RWPE1 (cell line): ENCODE measurements at places on chromosomes 2 and 18.

DNA sequence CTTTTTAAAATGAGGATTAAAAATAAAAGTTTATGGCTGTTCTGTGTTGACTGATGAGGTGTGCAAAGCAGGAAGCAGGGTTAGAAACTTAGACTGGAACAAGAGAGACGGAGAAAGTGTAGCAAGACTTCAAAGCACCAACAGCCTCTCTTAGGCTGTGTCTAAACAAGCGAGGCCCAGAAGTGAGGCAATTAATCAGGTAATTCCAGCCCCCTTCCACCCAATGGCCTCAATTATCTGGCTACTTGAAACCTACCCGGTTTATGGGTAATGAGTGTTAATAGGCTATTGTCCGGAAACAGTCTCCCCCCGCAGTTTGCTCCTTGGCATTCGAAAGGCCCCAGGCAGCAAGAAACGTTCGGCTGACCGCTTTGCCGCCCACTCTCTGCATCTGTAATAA, 171.7 kb upstream of the MYCN start:
- no peak for DNase-seq

DNA sequence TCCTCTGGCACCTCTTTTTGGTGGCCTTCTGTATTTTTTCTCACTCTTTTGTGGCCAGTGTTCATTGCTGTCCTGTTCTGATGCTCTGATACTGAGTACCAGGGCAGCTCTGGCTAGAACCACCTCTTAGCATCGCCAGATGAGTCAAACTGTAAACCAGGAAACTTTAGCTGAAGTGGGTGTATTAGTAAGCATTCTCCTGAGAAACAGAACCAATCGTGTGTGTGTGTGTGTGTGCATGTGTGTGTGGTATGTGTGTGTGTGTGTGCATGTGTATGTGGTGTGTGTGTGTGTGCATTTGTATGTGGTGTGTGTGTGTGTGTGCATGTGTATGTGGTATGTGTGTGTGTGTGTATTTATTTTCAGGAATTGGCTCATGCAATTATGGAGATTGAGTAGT, 166.3 kb upstream of the SKOR2 start:
- DNase-seq = no peak

DNA sequence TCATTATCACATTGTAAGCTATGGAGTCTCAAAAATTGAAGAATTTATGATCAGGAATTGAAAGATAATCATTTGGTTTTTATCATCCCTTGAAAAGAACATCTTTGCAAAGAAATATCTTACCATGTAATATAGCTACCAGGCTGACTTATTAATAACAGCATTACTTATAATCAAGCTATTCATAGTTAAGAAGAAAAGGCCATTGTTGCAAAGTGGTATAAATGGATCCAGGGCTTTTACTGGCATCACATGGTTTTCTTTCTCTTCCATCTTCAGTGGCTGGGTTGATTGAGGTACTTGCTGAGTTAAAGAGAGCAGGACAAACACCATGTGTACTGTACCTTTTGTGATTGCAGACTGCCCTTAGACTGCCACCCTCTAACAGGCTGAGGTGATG, 39.6 kb downstream of the MFSD6 start:
- no peak for DNase-seq

GRCh38 chr2:195363496-195363895, 293.5 kb upstream of the SLC39A10 start:
- no peak for DNase-seq

DNA sequence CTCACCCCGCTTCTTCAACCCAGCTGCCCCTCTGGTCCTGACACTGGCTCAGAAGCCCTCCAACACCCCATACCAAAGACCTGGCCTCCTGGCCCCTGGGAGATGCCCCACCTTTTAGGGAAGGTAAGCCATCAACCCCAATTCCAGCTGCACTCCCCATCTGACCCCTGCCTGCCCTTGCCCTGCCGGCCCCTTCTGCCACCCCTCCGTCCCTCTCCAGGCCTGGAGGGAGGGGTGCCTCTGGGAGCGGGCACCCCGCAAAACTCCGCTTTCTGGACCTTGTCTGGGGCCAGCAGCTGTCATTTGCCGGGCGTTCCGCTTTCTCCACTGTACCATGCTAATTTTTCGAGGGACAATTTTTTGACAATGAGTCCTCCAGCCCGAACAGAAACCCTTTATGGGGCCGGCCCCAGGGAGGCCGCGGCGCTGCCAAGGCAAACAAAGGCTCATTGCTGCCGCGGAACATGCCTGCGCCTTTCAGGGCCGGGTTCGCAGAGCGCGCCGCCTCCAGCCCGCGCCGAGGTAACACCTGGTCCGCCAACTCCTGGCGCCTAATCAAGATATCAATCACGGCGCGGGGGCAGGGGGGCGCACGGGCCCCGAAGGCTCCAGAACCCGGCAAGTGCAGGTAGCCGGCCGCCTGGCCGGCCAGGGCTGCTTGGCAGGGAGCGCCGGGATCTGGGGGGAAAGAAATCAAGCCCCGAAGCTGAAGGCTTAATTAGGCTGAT, 96.0 kb downstream of the INHBB start:
- DNase-seq = peak; percentile 45

DNA sequence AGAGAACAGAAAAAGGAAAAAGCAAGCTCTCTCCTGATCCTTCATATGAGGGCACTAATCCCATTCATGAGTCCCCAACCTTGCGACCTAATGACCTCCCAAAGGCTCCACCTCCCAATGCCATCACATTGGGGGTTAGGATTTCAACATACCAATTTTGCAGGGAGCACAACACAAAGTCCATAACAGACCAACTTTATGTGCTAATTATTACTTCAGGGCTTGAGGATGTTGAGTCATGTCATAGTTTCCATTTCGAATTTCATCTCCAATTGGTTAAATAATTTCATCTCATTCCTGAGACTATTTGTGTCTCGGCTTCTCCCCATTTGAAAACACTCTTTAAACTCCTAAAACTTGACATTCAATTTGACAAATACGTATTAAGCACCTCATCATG, 69.9 kb upstream of the KLF7 start:
- DNase-seq = no peak

GRCh38 chr2:107591561-107592279, 235.0 kb upstream of the RGPD4 start:
- no peak for DNase-seq

DNA sequence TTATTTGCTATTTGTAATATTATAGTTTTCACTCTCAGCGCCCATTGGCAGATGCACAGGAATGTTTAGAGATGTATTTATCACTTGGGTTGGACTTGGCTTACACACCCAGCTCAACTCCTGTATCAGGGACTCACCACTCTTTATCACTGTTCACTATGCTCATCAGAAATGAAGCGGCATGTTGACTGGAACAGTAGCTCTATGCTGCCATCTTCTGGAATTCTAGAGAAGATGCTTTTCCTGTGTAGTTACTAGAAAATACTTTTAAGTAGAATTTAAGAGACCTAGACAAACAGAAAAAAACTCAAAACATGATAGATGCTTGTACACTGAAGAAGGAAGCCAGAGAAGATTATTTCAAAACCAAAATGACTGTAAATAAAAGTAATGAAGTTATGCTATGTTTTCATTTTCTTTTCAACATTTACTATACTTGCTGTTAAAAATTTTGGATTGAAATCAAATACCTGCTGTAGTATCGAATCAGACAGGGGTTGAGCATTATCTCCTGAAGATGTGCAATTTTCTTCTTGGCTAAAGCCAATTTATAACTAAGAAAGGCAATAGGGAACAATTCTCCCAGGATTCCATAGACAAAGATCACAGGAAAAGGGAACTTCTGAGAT, 47.4 kb upstream of the NXPH2 start:
- peak; percentile 53 for DNase-seq

- no peak for DNase-seq
Observed at GRCh38 chr2:174680221-174680620, 82.6 kb upstream of the WIPF1 start.

DNA sequence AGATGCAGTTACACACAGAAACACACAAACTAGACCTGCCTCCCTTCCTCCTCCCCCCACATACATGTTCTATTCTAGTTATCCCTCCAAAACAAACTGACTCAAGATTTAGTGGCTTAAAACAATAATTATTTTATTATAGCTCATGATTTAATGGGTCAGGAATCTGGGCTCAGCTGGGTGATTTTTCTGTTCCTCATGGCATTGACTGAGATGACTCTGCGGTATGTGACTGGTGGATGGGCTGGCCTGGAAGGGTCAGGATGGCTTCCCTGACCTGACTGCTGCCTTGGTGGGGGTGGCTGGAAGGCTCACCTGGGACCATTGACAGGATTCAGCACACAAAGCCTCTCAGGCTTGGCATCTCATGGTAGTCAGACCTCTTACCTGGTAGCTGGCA, 33.7 kb upstream of the NTSR2 start:
- DNase-seq = no peak

DNA sequence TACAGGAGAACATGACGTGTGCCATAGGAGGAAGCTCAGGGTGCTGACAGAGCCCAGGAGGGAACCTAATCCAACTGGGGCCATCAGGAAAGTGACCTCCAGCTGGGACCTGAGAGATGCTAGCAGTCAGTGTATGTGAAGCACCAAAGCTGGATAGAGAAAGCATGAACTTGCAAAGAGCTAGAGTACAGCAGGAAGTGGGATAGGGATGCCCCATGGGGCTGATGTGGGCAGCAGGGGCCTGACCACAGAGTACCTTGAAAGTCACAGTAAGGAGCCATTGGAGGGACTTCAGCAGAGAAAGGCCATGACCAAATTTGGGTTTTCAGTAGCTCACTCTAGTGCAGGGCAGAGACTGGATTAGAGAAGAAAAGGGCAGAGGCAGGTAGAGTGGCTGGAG, 91.6 kb upstream of the TTC39C start:
- no peak for DNase-seq

GRCh38 chr2:197908990-197909776, 104.8 kb downstream of the PLCL1 start:
- DNase-seq = no peak

DNA sequence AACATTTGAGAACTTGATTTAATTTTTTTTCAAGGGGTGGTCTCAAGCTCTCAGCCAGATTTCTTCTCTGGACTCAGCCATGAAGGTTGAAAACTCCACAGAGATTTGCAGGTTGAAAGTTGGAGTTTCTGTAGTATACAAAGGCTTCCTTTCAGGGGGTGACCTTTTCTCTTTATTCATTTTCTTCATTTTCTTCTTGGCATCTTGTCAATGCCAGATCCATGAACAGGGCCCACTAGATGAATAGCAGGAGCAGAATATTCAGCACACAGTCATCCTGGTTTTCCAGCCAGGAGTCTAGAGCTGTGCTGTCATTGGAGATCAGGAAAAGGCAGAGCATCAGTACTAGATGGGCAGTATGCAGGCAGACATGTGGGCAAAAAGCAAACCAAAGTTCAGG, 62.0 kb downstream of the INSIG2 start:
- no peak for DNase-seq

- DNase-seq = no peak
Observed at GRCh38 chr2:191109888-191110287, 40.9 kb downstream of the STAT4 start.

GRCh38 chr2:112032224-112032586, 22.9 kb upstream of the TMEM87B start:
- DNase-seq = no peak

- DNase-seq = no peak
Observed at GRCh38 chr2:55063713-55064323, 13.6 kb upstream of the RTN4 start.

GRCh38 chr18:63205791-63206252, 113.7 kb downstream of the BCL2 start:
- no peak for DNase-seq

- DNase-seq = no peak
Observed at GRCh38 chr2:1256632-1257324, 156.5 kb upstream of the TPO start.

- no peak for DNase-seq
Observed at GRCh38 chr2:112639936-112640335, 5.8 kb upstream of the SLC20A1 start.

DNA sequence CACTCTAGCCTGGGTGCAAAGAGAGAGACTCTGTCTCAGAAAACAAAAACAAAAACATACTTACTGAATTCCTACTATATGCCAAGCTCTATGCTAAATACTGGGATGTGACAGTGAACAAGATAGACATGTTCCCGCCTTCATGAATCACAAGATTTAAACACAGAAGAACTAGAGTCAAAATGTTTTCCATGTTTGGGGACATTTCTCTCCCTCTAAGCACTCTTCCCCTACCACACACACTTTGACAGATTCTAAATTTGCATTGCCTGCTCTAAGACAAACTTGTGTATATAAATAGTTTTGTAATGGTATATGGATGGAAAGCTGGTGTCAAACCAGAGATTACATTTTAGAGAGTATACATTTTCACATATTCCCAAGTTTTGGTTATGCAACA, 11.1 kb downstream of the CYBRD1 start:
- DNase-seq = no peak

- no peak for DNase-seq
Observed at GRCh38 chr2:75334076-75334475, 134.8 kb upstream of the TACR1 start.

DNA sequence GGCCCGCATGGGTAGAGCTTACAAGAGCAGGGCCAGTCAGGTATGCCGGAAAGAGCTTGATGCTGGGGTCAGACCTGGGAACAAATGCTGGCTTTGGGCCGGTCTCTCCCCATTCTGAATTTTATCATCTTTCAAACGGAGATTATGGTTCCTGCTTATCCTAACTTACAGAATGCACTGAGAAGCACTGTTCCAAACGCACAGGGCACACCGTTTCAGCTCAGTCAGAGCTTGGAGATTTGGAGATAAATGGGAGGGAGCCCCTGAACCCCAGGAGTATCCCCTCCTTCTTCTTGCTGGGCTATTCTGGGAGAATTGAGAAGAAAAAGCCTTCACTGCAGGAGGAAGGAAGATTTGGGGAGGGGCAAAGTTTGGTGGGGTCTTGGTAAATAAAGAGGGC, 169.4 kb downstream of the DDX1 start:
- DNase-seq = no peak

DNA sequence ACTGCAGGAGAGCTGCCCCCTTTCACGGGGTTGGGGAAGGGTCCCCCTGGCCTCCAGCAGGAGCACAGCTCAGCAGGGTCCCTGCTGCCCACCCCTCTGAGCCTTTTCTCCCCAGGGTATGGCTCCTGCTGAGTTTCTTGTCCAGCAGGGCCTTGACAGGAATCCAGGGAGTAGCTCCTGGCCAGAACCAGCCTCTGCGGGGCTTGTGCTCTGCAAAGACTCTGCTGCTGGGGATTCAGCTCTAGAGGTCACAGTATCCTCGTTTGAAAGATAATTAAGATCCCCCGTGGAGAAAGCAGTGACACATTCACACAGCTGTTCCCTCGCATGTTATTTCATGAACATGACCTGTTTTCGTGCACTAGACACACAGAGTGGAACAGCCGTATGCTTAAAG, 21.2 kb downstream of the FOSL2 start:
- no peak for DNase-seq

GRCh38 chr2:22483036-22483435, 901.9 kb upstream of the KLHL29 start:
- DNase-seq = no peak

GRCh38 chr2:201980389-201980821, 53.2 kb upstream of the FZD7 start:
- no peak for DNase-seq

- no peak for DNase-seq
Observed at GRCh38 chr18:24826605-24827004, 366.2 kb downstream of the HRH4 start.

GRCh38 chr2:74867841-74868658, 34.1 kb downstream of the HK2 start:
- no peak for DNase-seq

- no peak for DNase-seq
Observed at GRCh38 chr2:47095349-47096020, 59.6 kb downstream of the STPG4 start.
